ENCODE measurements at places on chromosomes 3 and 15.

DNA sequence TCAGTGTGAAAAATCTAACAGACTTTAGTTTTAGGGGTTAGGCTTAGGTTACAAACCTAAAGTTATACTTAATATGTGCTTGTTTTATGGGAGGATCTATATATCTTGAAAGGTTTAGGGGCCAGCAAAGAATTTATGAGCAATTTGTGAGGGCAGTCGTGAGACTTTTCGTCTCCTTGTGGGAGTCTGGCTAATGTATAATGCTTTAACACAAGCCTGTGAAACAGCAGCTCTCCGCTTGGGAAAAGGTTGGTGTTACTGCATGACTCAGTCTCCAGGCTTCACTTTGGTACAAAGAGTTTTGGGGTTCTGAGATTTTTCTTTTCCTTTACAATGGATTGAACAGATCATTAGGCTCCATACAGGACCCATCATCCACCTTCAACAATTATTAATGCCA is 79.0 kb upstream of the MFGE8 start:
- no peak for DNase-seq

GRCh38 chr3:190990898-190991297 is 128.4 kb upstream of the GMNC start:
- no peak for DNase-seq

GRCh38 chr15:100859970-100860828 is 19.4 kb upstream of the ALDH1A3 start:
- no peak for DNase-seq

GRCh38 chr15:70197945-70198361 is 100.2 kb upstream of the TLE3 start:
- DNase-seq = no peak

GRCh38 chr3:4406746-4407568 is 60.1 kb downstream of the SUMF1 start:
- no peak for DNase-seq

- no peak for DNase-seq
Measured at GRCh38 chr15:37137221-37137620, 36.9 kb upstream of the MEIS2 start.

GRCh38 chr3:55720614-55721013 is 233.5 kb upstream of the WNT5A start:
- no peak for DNase-seq

GRCh38 chr15:68431037-68431791 is 749 bp downstream of the ITGA11 start:
- no peak for DNase-seq

DNA sequence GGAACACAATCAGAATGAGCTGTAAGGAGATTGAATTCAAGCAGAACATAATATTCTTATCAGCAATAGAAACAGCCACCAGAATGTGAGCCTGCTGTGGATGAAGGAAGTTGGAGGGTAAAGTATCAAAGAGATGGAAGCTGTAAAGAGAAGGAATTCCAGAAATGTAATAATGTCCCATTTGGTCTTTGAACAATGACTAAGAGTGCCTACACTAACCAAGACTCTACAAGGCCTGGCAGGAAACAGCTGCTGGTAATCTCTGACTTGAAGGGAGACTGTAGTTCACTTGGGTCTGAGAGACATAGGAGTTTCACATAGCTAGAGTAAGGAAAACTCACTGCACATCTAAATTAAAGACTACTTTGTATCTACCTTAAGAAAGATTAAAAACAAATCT is 1176.0 kb upstream of the ALCAM start:
- no peak for DNase-seq

GRCh38 chr3:45656575-45657363 is 32.4 kb upstream of the SACM1L start:
- peak; percentile 51 for DNase-seq

DNA sequence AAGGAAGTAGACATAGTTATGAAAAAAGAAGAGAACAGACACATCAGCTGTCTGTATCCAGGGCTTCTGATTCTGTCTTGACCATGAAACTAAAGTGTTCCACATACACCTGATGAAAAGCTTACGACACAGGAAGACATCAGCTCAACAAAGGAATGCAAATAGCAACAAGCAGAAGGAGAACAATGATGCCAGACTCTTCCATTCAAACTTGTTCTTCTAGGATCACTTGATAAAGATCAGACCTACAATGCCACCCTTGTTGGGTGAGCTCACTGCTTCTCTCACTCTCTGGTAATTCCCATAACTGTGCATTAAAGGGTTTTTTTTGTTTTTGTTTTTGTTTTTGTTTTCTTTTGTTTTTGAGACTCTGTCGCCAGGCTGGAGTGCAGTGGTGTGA is 49.7 kb downstream of the GATM start:
- DNase-seq = no peak

DNA sequence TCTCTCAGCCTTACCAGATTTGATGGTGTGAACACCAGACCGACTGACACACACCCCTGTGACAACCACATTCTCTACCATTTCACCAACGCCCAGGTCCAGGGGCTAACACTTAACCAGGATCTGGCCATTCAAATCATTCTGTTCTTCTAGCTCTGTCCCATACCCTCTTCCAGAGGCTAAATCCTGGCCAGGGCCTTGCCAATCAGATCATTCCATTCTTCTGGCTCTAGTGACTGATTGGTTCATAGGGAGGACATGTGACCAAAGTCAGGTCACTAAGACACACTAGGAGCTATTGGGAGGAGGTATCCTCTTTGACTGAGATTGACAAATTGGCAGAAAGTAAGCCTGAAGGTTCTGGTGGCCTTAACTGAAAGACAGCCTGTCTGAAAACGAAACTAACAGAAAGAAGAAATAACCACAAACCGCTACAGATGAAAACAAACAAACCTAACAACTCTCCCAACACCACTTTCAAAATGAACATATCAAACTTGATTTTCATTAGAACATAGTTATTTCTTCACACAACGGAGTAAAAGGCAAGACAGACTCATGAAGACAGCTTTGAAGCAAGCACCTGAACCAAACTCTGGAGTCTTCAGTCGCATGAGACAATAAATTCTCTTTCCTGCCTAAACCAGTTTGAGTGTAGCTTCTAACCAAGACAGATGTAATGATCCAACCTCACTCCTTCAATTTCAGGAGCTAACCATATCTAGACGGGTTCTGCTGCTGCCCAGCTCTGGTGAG is 68.5 kb downstream of the TRANK1 start:
- no peak for DNase-seq

GRCh38 chr3:156609546-156609945 is 54.6 kb upstream of the SSR3 start:
- DNase-seq = no peak

DNA sequence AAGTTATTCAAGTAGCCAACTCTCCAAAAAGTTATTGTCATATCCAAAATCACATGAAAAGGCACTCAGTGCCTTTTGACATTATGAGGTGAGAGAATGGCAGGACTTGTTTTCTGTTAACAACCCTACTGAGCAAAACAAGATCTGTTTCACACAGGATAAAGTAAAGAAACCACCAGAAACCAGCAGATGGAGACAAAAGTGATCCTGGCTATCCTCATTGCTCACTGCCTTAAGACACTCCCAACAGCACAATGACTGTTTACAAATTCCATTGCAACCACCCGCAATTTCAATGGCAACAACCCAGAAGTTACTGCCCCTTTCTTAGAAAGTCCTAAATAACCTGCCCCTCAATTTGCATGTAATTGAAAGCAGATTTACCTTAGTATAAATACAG is 352.6 kb upstream of the NDN start:
- DNase-seq = no peak

DNA sequence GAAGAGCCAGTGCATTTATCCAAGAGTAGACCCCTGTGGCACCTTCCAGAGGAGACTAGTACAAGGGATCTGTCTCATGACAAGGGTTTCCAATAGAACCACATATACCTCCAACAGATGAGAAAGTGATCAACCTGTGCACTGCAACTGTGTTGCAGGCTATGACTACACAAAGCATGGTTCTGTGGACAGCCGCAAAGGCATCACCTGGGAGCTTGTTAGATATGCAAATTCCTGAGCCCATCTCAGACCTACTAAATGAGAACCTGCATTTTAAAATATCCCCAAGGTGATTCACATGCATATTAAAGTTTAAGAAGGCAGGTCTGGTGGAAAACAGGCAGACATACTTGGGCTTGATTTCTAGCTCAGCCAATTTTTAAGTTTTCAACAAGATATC is 368.7 kb downstream of the FOXP1 start:
- no peak for DNase-seq

DNA sequence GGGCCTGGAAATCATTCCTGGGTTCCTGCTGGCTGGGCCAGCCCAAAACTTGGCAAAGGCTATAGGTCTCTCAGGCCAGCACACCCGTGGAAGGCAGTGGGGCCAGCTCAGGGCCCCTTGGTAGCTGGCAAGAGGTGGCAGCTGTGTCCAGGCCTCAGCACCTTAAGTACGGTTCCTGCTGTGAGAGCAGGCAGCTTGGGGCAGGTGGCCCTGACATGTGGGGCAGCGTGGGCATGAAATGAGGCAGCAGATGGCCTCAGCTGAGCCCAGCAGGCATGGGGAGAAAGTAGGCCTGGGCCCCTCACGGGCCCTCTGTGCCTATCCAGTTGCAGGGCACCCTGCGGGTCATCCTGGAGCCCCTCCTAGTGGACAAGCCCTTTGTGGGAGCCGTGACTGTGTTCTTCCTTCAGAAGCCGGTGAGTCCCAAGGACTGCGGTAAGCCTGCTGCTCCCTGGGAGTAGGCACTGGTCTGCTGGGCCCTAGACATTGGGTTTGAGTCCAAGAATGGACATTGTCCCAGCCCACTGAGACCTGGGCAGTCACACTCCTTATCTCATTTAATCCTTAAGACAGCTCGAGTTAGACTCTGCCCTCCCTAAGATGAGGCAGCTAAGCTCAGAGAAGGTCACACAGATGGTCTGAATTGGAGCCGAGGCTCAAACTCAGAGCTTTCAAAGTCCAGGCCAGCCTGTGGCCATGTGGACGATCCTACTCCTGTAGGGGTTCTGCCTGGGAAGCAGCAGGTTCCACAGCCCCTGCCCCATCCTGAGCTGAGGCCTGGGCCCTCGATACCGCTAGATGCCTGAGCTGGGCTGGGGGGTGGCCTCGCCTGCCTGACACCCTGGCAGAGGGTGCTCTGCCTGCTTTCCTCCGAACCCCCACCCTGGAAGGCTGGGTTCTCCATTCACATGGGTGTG is 25.5 kb downstream of the ESYT3 start:
- DNase-seq = no peak

GRCh38 chr15:90097475-90097874 is 4.8 kb downstream of the IDH2 start:
- no peak for DNase-seq

Data from DMS79 treated with DMSO at 0.1 percent for 48 hours (cell line).